ENCODE measurements at places on chromosomes 12 and 14.

- no peak for DNase-seq
Observed at GRCh38 chr14:102226356-102227125, 78.4 kb downstream of the MOK start.

DNA sequence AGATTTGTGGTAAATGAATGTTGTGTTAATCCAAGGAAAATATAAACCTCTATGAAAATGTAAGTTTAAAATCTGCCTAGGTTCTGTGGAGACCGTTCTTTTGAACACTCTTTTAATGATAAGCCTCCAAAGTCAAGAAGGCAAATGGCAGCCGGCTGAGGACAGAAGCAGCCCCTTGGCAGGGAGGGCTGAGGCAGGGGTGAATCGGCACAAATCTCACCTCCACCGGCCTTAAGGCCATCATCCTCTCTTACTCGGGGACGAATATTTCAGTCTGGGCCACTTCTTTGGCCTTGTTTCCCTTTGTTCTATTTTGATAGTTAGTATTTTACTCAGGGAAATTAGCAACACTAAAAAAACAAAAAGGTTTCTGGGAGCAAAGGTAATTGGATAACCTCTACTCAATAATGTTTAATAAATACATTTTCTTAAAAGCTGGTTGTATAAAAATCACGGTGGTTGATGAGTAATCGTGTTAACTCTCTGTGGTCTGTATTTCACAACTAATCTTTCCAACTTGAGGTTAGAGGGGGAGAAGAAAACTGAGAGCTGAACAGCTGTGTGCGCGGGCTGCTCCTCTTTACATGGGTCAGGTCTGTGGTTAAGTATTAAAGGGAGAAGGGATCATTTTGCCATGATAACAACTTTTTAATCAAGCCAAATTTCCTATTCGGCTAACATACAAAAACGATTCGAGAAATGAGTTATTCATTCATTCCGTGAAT, 18.6 kb downstream of the LGMN start:
- DNase-seq = no peak

DNA sequence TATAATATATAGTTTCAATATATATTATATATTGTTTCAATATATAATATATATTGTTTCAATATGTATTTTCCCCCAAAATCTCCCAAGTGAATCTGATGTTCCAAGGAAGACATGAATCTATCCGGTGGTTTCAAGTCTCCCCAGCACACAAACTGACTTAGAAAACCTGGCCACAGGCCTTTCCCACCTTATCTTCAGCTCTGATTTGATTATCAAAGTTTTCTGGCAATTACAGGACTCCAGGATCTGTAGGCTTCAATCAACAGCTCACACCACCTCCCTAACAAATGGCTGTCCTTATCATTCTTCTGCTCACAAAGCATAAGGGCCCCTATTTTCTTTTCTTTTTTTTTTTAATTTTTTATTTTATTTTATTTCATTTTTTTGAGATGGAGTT, 22.7 kb upstream of the SPTSSA start:
- DNase-seq = no peak

GRCh38 chr14:28770061-28770460, 3.5 kb downstream of the FOXG1 start:
- DNase-seq = no peak

- no peak for DNase-seq
Observed at GRCh38 chr12:5924342-5924741, 20.7 kb downstream of the ANO2 start.

GRCh38 chr12:106732890-106733289, 41.6 kb upstream of the RIC8B start:
- no peak for DNase-seq

GRCh38 chr12:2722806-2723205, 72.0 kb upstream of the FKBP4 start:
- no peak for DNase-seq

DNA sequence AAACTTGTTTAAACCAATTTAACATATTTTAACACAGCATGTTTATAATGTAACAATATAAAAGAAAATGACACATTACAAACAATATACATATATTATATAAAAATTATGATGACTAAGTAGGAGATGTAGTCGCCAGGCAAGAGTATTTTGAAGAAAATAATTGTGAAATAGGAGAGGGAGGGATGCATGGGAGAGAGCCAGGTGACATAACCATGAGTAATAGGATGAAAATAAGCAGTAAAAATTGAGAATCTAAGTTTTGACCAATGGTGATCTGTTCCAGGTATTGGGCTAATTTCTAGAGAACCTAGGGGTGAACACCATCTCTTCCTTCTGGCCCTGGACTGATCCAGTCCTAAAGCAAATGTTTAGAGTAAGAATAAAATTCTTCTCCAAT, 315.2 kb upstream of the G2E3 start:
- no peak for DNase-seq

GRCh38 chr12:25480145-25480544, 72.9 kb downstream of the LMNTD1 start:
- no peak for DNase-seq

DNA sequence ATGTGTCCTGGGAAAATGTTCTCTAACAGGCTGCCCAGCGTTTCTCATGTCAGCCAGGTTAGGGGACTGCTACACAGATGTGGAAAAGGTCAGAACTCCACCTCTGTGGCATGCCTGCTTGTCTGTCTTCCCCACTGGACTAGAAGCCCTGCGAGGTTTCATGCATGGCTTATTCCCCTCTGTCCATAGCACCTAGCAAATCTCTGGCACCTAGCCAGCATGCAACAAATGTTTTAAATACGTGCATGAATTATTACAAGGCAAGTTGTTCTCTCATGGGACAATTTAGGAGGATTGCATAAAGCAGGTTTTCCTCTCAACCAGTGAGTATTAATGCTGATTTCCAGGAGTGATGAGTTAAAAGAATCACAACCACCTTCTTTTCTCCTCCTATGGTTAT, 21.4 kb upstream of the KCNK13 start:
- DNase-seq = no peak

All from NCI-H1417 treated with DMSO at 0.1 percent for 48 hours (cell line).